ENCODE measurements at places on chromosomes 2 and 18.

DNA sequence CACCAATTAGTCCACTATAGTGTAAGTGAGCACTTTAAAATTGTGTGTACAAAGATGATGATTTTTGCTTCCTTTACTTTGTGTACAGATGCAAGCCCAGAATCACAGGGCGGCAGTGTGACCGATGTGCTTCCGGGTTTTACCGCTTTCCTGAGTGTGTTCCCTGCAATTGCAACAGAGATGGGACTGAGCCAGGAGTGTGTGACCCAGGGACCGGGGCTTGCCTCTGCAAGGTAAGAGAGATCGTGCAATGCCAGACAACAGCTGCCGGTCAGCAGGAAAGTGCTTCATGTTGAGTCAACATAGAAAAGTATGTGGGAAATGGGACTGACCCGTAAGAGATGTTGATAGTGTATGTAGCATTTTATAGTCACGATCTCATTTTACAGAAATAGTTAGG, 156.8 kb upstream of the TTC39C start:
- no peak for DNase-seq

DNA sequence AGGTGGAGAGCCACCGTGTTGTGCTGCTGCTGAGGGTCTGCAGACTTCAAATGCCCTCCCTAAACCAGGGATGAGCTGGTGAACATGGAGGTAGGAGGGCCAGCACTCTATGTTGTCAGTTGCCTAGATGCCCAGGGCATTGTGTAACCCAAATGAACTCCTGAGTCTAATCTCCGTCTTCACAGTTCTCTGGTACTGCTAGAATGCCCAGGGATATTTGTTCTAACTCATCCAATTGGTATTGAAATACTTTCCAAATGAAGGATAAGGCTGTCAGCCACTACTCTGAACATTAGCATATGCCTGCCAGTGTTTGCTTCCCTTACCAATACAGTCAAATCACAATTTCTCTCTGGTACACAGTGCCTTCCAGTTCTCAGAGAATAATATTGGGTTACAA, 492.6 kb downstream of the SLC4A3 start:
- no peak for DNase-seq

GRCh38 chr2:37284381-37284780, 40.3 kb downstream of the PRKD3 start:
- no peak for DNase-seq

GRCh38 chr2:227479865-227480475, 8.0 kb downstream of the AGFG1 start:
- no peak for DNase-seq

GRCh38 chr2:111134055-111134454, 13.3 kb downstream of the BCL2L11 start:
- no peak for DNase-seq

GRCh38 chr2:134173338-134174016, 80.4 kb upstream of the MGAT5 start:
- peak; percentile 65 for DNase-seq

All from dorsolateral prefrontal cortex (tissue), 122 donors.